SK-N-DZ (cell line): ENCODE measurements at places on chromosomes 11 and 22.

DNA sequence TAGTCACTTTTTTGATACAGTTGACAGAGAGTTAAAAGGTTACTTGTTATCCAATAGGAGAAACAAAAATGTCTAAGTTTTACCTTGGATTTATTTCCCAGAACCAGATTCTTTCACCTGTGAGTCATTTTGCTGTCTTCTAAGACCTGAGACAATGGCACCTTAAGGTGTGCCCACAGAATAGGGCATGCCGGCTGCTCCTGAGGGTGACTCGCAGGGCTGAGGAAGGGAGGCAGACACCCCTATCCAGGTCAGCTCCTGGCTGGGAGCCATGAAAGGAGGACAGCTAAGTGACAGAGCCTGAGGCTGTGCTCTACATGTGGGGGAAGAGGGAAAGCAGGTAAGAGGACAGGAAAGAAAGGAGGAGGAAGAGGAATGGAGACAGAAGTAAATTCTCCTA, 67.8 kb downstream of the RASSF10 start:
- DNase-seq: no peak

- no peak for DNase-seq
Measured at GRCh38 chr11:126440276-126440675, 84.8 kb downstream of the ST3GAL4 start.

DNA sequence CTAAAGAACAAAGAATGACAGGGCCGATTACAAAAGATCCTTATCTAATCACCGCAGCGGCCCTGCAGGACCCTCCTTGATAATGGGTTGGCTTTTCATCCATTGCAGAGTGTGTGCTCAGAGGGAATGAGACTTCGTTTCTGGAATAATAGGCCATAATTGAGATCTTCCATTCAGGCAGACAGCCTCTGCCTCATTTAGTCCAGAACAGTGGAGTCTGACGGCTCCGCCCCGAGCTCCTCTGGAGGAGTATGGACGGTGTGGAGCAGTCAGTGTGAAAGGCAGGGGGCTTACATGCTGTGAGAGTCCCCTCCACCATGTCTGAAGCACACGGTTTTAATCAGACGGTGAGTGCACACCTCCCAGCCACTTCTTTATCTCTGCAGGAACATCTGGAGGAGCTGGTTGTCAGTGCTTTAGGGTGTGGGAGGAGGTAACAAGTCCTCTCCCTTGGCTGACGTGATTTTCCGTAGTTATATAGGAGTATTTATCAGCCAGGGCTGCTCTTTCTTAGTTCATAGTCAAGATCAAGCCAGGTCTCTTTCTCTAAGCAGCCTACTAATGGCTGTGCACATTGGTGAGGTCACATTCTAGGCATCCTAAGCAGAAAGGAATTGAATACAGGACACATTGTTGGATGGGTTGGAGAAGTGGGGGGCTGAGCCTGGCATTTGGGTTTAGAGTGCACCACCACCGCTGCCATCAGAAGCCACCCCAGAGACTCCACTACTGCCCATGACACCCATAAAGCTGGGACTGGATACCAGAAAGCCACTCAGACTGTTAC, 1477.9 kb downstream of the TBC1D22A start:
- DNase-seq: peak; percentile 21

DNA sequence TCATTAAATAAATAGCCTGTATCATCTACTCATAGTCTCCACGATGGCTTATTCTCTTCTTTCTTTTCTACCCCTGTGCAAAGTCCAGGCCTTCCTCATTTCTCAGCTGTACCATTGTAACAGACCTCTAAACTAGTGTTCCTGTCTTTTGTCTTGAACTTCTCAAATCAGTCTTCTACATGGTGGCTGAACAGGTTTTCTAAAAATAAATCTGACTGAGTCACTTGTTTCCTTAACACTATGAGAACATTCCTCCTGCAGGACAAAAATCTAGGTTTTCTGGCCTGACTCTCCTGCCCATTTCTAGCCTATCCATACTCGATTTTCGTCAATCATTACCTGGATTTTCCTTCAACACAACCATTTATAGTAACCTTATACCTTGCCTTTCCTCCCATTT, 1080.8 kb upstream of the TENM4 start:
- no peak for DNase-seq

- no peak for DNase-seq
Measured at GRCh38 chr11:129300099-129300498, 75.5 kb upstream of the BARX2 start.

- DNase-seq: no peak
Measured at GRCh38 chr11:65210361-65210731, 28.6 kb downstream of the CAPN1 start.

- no peak for DNase-seq
Measured at GRCh38 chr22:26436903-26437515, 7.9 kb downstream of the ASPHD2 start.

DNA sequence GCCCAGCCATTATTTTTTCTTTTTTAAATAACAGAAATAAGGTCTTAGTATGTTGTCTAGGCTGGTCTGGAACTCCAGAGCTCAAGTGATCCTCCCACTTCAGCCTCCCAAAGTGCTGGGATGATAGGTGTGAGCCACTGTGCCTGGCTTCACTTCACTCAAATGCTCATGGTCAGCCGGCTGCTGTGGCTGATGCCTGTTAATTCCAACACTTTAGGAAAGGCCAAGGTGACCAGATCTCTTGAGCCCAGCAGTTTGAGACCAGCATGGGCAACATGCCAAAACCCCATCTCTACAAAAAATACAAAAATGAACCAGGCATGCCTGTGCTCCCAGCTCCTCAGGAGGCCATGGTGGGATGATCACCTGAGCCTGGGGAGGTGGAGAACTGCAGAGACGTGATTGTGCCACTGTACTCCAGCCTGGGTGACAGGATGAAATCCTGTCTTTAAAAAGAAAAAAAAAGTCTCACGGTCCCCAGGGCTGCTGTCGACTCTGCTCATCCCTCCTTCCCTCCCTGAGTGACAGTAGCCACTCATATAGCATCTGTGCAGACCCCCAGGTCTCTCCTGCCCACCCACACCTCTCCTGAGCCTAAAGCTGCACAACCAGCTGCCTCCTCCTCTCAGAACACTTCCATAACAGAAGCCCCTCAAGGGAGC, 3.6 kb downstream of the YDJC start:
- DNase-seq: no peak

- DNase-seq: no peak
Measured at GRCh38 chr11:113603277-113604059, 102.6 kb downstream of the TMPRSS5 start.

GRCh38 chr11:116325247-116325646, 447.5 kb downstream of the BUD13 start:
- DNase-seq: no peak

- no peak for DNase-seq
Measured at GRCh38 chr11:115974703-115975102, 470.5 kb upstream of the CADM1 start.

DNA sequence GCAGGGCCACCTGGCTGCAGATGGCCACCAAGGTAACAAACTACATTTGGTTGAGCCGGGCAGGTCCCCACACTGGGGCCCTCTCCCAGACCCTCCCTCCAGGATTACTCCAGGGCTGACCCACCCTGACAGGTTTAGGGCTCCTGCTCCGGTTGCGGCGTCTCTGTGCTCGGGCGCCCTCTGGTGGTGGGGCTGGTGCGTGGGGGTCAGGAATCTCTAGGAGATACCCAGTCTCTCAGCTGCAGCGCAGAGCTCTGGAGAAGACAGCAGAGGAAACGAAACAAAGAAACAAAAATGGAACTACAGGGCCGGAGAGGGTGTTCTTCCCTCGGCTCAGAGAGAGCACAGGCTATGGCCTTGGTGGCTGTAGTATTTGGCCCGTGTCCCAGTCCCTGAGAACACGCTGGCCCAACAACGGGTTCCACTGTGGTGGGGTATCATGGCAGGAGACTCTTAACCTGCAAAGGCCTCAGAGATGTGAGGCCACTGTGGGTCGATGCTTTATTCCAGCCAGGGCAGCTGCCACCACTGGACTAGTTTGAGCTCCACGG, 2.4 kb downstream of the C11orf96 start:
- DNase-seq: peak; percentile 43

GRCh38 chr11:127843483-127844396, 743.6 kb downstream of the ETS1 start:
- peak; percentile 21 for DNase-seq
